Stimulated activated CD4-positive, alpha-beta T cell treated with anti-CD3 and anti-CD28 coated beads, TNF-alpha, amount 100 ng/mL, for 48 hours (primary cell): ENCODE measurements at places on chromosomes 5 and 9.

DNA sequence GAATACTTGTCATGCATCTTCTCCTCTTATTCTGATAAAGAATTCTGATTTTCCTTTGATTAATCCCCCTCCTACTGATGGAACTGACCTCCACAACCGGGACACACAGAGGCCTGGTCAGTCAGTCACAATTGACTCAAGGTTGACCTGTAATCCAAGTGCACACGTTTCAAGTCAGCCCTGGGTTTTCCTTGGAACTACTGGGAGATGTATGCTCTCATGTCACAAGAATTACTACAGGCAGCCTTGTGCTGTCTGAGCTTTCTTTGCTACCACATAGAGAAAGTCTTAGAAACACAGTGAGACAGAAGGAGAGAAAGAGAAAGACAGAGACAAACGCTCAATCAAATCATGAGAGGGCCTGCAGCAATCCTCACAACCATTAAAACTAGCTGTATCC is 345.8 kb downstream of the PDE4D start:
- DNase-seq = no peak

DNA sequence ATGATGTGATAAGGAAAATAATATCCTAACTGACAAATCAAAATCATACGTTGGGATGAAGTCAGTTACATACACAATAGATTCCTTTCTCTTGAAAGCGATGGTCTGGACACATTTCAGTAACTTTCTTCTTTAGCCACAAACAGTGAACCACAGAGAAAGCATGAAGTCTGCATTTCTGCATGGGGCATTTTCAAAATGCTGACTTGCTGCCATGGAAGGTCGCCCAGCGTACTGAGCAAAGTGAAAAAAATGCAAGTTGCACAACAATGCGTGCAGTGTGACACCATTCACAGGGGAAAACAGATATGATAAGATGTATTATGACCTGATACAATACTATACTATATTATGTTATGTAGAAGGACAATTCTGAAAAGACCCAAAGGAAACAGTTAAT is 146.3 kb downstream of the SNX18 start:
- no peak for DNase-seq

- no peak for DNase-seq
Measured at GRCh38 chr5:150394131-150394530, 18.6 kb downstream of the CD74 start.

DNA sequence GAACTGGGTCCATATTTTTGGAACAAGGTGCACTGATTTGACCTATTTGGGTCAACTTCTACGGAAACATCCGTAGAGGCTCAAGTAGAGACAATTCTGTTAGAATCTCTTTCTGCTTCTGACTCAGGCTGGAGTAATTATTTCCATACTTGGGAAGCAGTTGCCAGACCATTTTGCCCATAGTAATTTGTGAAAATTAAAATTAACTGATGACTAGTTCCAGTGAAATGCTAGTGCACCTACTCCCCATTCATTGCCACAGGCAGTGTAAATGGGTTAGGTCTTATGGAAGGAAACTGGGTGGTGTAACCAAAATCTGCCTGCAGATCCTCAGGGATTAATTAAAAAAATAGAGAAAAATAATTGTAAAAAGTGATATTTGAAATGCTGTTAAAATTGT is 201.1 kb downstream of the TENT4A start:
- no peak for DNase-seq

DNA sequence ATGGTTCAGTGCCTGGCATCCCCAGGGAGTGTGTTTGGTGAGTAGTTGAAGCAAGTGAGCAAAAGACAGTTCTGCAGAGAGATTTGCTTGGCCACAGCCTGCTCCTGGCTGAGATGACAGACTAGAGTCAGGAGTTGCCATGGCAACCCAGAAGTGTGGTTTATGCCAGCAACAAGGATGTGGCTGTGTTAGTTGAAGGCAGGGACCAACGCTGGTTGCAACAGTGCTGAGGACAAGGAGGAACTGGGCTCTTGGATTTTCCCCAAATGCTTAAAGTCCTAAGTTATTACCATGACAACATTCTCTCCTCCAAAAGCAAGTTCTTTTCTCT is 2.7 kb downstream of the NXNL2 start:
- no peak for DNase-seq

DNA sequence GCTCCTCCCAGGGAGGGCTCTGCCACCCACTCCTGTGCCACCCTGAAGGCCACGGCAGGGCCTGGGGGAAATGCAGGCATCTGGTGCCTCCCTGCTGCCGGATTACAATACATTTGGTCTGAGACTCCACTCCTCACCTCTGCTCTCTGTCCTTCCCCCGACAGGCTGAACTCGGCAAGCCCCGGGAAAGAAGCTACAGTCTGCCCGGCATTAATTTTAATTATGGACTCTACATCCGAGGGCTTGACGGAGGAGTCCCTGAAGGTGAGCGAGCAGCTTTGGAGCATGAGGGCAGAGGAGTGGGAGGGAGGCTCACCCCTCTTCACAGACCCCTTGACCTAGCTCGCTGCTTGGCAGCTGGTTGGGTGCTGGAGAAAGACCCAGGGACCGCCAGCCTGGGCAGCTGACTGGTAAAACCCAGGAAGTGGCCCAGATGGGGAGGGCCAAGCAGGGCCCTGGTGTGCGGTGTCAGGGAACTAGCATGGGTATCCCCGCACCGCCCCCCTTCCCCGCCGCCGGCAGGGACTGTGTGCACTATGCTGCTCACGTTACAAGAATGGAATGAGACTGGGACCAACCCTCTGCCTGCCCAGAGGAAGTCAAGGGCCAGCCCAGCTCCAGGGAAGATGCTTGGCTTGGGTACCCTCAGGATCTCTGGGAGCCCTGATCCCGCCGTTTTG is 83.7 kb upstream of the BARHL1 start:
- DNase-seq = no peak

DNA sequence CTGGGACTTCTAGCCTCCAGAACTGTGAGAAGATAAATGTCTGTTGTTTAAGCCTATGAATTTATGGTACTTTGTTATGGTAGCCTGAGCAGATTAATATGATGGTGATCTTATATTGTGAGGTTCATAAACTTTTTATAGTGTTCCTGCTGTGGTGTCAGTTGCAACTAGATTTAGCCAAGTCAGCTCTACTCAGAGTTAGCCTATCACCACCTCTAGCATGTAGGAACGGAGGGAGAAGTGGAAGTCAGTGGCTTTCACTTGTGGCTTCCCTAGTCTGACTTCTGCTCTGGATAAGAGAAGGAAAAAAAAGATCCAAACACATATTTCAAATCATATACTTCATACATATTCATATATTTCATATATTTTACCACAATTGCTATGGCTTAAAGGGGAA is 6.6 kb downstream of the POC5 start:
- DNase-seq = no peak

DNA sequence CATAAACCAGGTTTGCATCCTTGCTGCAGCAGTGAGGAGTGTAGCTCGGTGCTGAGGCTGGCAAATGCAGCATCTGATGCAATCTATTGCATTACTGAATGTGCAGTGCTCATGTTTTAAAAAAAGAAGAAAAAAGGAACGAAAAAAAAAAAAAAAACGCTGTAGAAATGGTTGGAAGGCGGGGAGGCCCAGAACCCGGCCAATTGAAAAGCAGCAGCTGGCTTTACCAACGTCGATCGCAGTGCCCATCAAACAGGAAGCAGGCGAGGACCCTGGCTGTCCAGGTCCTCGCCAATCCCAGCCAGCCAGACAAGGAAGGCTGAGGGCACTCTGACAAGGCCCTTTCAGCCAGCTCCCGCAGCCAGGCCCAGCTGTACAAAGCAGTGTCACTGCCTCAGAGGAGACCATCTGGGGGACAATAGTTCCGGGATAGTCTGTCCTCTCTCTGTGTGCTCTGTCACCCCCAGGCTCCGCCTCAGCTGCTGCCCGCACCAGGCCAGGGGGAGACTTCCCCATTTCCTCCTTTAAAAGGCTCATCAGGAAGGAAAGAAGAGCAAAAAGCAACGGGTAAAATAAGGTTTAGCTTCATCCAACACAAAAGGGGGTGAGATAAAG is 21.8 kb upstream of the CPEB4 start:
- DNase-seq = no peak

GRCh38 chr5:141524604-141525597 is 36.0 kb downstream of the PCDHGC5 start:
- peak; percentile 18 for DNase-seq

GRCh38 chr5:55645304-55645703 is 66.8 kb downstream of the SLC38A9 start:
- DNase-seq = no peak

DNA sequence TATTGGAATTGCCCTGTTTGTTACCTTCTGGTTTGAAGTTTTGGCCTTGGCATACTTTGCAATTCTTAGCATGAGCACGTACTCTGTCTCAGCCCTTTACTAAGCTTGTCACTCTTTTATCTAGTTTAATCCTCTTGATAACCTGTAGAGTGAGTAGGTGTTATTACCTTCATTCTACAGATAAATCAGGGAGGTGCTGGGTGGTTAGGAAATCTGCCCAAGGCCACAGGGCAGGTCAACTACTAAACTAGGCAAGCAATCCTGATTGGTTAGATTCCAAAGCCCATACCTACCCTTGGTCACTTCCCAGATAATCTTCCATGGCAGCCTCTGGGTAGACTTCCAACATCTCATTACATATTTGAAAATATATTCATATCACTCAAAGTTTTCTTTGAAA is 65.7 kb downstream of the PCSK5 start:
- no peak for DNase-seq

DNA sequence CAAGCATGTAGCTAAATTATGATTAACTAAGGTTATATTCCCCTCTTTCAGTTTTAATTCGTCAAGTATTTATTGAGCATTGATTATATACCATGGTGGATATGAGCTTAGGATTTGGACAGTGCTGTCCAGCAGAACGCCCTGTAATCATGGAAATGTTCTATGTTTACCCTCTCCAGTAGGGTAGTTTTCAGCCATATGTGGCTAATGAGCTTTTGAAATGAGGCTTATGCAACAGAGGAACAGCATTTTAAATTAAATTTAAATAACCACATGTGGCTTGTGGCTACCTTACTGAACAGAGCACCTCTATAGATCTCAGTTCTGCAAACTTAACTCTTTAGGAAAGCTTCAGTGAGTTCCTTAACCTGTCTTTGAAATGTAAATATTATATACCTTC is 59.1 kb downstream of the JMY start:
- no peak for DNase-seq

DNA sequence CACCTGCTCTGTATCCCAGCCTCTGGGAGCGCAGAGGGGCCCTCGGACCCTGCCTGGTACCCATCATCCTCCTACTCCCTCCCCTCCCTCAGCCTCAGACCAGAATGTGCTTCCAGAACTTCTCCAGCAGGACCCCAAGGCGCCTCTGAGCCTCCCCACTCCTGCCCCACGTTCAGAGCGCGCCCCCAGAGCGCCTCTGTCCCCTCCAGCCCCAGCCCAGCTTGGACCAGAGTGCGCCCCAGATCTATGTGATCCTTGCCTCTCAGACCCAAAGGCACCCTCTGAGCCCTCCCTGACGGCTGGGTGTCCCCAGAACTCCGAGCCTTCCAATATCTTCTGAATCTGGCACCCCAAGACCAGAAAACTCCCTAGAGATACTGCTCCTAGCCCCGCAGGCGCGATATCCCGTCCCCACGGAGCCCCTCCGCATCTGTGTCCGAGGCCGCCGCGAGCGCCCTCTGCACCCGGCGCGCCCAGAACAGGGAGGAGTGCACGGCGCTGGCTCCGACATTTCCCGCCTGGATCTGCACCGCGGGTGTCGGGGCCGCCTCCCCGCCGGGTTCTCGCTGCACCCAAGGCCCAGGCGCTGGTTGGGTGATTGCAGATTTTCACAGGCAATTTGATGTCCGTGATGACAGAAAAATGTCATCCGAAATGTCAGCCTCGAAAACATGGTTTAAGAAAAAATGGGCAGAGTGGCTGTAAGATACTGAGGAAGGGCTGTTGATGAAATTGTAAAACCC is 522 bp downstream of the BHMT start:
- no peak for DNase-seq

DNA sequence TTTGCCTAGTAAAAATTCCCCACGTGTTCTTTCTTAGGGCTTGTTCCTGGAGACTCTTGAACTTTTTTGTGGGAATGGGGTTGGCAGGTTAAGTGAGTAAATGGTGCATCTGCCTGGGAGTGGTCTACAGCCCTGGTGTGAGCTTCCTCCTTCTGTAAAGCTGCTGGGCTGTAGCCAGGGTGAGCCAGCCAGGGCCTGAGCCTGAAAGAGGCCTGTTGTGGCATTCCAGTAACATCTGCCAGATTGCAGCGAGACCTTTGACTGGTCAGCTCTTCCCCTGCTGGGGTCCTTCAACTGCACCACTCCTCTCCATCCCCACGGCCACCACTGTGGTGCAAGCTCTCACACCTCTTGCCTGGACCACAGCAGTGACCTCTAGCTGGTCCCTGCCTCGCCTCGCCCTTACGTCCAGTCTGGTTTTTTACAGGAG is 47.5 kb downstream of the SLC22A5 start:
- DNase-seq = no peak

- DNase-seq = no peak
Measured at GRCh38 chr5:97478483-97478882, 295.4 kb upstream of the RIOK2 start.

GRCh38 chr5:57174128-57174889 is 450 bp downstream of the GPBP1 start:
- no peak for DNase-seq

GRCh38 chr9:129359916-129360536 is 182.0 kb upstream of the IER5L start:
- no peak for DNase-seq

DNA sequence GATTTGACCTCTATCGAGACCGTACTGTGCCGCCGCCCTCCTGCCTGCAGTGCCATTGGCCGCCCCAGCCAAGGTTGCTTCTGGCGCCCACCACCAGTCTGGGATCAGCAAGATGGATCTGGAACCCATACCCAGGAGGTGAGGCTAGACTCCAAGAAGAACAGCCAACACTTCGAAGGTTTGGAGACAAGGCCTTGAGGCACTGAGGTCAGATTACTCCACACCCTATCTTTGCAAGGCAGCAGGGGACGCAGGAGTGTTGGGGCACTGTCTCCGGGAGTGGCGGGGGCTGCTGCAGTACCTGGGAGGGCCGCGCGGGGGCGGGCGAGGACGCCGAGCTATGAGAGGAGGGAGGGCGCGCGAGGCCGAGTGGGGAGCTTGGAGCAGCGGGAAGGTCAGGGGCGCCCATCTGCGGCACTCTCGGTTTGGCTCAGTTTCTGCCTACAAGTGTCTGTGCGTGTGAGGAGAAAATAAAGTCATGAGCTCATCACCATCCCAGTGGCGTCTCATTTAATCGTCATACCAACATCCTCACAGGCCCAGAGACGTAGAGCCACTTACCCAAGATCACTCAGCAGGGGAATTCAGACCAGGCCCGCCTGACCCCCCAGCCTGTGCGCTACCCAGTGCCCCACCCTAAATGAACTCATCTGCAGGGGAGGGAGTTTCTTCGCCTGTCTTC is 20.5 kb upstream of the PSD2 start:
- DNase-seq = peak; percentile 67

DNA sequence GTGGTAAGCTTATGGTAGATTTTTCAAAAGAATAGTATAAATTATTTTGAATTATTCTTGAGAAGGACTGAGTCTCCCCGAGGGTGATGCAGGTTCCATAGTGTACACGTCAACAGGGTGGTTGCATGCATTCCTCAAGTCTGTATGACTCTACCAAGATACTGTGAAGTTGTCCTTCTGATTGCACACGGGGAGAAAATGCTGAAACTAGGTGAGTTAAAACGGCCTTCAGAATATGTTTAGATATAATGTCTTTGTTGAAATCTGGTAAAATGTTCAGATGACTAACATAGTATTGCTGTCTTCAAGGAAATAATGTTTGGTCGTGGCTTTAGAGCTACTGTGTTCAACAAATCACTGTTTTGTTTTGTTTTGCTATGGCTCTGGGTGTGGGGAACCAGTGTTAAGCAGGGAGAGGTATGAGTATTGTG is 22.4 kb upstream of the TNFAIP8 start:
- DNase-seq = no peak

GRCh38 chr9:35106343-35106730 is 3.4 kb upstream of the STOML2 start:
- DNase-seq = no peak
